ENCODE measurements at places on chromosomes 1 and 21. TPM values are rescaled to one million over a fixed set of nuclear protein-coding genes. Genes with fewer than 3 reads are reported as not detected.

- H3K27me3 ChIP-seq: no peaks in the 10 kb centered on the region
- no peak overlapping the region for H3K27ac ChIP-seq
- no peak for DNase-seq
- no peaks in the 10 kb centered on the region for H3K36me3 ChIP-seq
- H3K4me3 ChIP-seq: no peak overlapping the region
These were observed 151.0 kb downstream of the NUF2 start for GRCh38 chr1:163472651-163473248.

- H3K27ac ChIP-seq: no peak overlapping the region
- no peak for DNase-seq
- no peaks in the 10 kb centered on the region for H3K4me1 ChIP-seq
- no peak overlapping the region for H3K4me3 ChIP-seq
These were observed 90.6 kb downstream of the DMRTB1 start for GRCh38 chr1:53549781-53550180.

- peaks cover 4% of the 10 kb centered on the region for H3K27me3 ChIP-seq
- H3K4me1 ChIP-seq: no peaks in the 10 kb centered on the region
- H3K27ac ChIP-seq: no peak overlapping the region
- no peaks in the 10 kb centered on the region for H3K36me3 ChIP-seq
These were observed 218.1 kb upstream of the PKN2 start for GRCh38 chr1:88466011-88466410.

DNA sequence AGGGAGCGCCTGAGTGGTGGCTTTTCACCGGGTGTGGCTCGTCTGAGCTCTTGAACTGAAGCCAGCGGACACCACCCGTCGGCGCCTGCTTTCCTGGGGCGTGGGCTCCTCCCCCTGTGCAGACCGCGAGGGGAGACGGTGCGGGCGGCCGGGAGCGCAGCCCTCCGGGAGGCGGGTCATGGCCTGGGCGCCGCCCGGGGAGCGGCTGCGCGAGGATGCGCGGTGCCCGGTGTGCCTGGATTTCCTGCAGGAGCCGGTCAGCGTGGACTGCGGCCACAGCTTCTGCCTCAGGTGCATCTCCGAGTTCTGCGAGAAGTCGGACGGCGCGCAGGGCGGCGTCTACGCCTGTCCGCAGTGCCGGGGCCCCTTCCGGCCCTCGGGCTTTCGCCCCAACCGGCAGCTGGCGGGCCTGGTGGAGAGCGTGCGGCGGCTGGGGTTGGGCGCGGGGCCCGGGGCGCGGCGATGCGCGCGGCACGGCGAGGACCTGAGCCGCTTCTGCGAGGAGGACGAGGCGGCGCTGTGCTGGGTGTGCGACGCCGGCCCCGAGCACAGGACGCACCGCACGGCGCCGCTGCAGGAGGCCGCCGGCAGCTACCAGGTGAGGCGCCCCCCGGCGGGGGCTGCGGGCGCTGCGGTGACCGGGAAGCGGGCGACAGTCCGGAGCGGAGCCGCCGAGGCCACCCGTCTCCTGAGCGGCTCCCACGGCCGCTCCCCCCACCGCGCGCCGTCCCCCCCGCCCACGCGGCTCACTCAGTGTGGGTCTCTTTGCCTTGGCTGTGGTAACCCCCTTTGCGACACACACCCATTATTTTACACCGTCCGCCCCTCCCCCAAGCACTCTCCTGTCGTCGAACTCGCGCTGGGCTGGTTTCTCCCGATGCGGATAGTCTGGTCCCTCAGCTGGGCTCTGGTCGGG, at the start of gene TRIM58:
TRIM58 (plus strand) TSS at position 119 of the 916 bp plus-strand sequence; CDS start at position 179, 60 bp downstream.
- peak within 1 kb of the TSS; percentile 45 for H3K4me3 ChIP-seq
- peak; percentile 57 for DNase-seq
- H3K4me1 ChIP-seq: peaks cover 4% of the 10 kb centered on the region
- no peaks in the 10 kb centered on the region for H3K36me3 ChIP-seq

GRCh38 chr1:145960468-145961108, 2.8 kb upstream of the LIX1L start:
- H3K27me3 ChIP-seq: no peaks in the 10 kb centered on the region
- peak overlapping the region; percentile 73 for H3K4me3 ChIP-seq
- H3K36me3 ChIP-seq: no peaks in the 10 kb centered on the region

DNA sequence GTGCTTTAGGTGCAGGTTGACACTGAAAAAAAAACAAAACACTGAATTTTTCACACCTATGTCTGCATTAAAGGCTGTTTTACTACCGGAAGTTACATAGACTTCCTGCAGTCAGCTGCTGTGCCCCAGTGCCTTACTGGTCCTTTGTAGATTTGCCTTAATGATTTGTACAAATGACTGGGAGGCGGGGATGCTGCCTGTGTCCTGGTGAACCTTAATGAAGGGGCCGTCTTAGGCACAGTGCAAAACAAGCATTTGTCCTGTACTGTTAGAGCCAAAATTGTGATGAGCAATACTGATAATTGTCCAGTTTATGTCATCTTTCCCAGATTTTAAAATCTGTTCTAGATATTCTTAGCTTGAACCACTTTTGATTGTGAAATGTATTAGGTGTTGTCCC, 90.9 kb upstream of the PGD start:
- no peak overlapping the region for H3K4me3 ChIP-seq
- no peak overlapping the region for H3K27ac ChIP-seq
- H3K36me3 ChIP-seq: no peaks in the 10 kb centered on the region
- no peak for DNase-seq

DNA sequence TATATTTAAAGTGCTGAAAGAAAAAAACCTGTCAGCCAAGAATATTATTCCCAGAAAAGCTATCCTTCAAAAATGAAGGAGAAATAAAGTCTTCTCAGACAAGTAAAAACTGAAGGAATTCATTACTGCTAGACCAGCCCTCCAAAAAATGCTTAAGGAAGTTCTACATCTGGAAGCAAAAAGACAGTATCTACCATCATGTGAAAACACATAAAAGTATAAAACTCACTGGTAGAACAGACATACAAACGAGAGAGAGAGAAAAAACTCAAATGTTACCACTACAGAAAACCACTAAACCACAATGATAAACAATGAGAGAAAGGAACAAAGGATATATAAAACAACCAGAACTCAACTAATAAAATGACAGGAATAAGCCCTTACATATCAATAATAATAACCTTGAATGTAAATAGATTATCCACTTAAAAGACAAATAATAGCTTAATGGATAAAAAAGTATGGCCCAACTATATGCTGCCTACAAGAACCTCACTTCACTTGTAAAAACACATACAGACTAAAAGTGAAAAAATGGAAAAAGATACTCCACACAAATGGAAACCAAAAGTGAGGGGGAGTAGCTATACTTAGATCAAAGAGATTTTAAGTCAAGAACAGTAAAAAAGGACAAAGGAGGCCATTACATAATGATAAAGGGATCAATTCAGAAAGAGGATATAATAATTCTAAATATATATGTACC, 22.0 kb downstream of the NSL1 start:
- no peaks in the 10 kb centered on the region for H3K27me3 ChIP-seq
- no peak overlapping the region for H3K27ac ChIP-seq
- no peaks in the 10 kb centered on the region for H3K4me1 ChIP-seq

- H3K4me3 ChIP-seq: no peak overlapping the region
- DNase-seq: no peak
- H3K27ac ChIP-seq: peak overlapping the region; percentile 46
- peaks cover 7% of the 10 kb centered on the region for H3K36me3 ChIP-seq
- no peaks in the 10 kb centered on the region for H3K27me3 ChIP-seq
- peaks cover 17% of the 10 kb centered on the region for H3K4me1 ChIP-seq
These were observed 8.7 kb downstream of the KPNA6 start for GRCh38 chr1:32116531-32116930.

DNA sequence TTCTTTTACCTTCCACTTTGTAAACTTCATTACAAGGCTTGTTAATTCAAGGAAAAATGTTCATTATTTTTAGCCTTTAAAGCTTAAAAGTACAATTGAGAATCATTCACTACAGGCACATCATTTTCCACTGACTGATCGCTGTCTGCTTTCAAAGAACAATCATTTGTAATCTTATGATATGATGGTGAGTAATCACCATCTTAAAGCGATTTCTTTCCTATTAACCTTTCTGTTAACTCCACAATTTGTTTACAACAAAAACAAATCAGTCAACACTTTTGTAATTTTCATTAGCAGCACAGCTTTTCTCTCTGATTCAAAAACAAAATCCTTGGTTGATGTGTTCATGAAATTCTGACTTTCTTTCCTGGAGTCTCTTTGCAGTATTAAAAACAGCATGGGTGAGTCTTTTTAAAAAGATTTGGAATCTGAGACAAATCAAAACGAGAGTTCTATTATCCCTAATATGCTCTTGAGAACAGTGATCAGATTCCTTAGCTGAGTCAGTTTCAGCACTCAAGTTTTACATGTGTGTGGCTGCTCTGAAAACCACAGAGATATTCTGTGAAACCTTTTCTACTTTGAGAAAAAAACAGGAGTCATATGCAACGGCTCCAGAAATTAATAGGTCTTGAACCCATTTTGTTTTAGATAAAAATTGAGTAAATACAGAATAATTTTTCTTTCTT, 145.8 kb upstream of the TMPRSS15 start:
- H3K4me1 ChIP-seq: no peaks in the 10 kb centered on the region
- DNase-seq: no peak
- no peak overlapping the region for H3K27ac ChIP-seq
- no peaks in the 10 kb centered on the region for H3K27me3 ChIP-seq
- H3K36me3 ChIP-seq: no peaks in the 10 kb centered on the region
- no peak overlapping the region for H3K4me3 ChIP-seq

DNA sequence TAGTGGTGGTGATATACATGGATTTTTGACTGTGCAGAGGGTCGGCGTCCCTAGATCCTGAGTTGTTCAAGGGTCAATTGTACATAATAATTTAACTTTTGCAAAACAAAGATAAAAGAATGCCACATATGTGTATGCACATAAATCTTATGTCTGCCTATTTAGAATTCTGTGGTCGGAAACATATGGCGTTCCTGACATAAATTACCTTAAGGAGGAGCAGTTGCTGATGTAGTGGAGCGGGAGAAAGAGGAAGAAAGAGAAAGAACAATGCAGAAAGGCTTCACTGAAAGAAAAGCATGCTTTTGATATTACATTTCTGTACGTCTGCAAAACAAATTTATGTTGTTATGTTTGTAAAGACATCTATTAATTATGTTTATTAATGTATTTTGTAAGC, 40.0 kb downstream of the S1PR1 start:
- H3K27me3 ChIP-seq: no peaks in the 10 kb centered on the region
- no peak for DNase-seq
- H3K36me3 ChIP-seq: no peaks in the 10 kb centered on the region
- no peak overlapping the region for H3K4me3 ChIP-seq

DISP1 gene
- total RNA-seq: 12.0 TPM

Measured in B cell (primary cell).